ENCODE measurements at places on chromosomes 1 and 21.
A peak's percentile ranks its signal among the peaks of the same experiment; 100 is the strongest.

DNA sequence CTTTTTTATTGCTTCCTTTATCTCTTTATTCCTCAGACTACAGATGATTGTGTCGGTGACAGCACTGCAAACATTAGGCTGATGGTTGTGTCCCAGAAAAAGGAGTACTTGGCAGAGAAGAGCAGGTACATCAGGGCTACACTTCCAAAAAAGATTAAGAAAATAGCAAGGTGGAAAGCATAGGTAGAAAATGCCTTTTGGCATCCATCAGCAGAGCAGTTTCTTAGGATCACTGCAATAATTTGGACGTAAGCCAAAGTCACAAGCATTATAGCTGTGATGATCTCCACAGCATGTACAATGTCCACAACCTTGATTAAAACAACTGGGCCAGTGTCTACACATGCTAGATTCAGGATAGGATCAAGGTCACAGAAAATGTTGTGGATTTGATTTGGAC, 5.9 kb downstream of the OR6K2 start:
- no peak for DNase-seq

DNA sequence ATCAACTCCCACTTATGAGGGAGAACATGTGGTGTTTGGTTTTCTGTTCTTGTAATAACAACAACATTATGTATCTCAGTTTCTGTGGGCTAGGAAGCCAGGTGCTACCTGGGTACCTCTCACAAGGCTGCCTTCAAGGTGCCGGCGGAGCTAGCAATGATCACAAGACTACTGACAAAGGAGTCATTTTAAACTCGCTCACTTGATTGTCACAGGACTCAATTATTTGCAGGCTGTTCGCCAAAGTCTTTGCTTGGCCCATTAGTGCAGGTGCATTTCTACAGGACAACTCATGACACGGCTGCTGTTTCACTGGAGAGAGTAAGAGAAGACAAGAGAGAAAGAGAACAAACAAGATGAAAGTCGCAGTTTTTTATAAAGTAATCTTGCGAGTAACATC, 1237.4 kb upstream of the TMPRSS15 start:
- DNase-seq: no peak

DNA sequence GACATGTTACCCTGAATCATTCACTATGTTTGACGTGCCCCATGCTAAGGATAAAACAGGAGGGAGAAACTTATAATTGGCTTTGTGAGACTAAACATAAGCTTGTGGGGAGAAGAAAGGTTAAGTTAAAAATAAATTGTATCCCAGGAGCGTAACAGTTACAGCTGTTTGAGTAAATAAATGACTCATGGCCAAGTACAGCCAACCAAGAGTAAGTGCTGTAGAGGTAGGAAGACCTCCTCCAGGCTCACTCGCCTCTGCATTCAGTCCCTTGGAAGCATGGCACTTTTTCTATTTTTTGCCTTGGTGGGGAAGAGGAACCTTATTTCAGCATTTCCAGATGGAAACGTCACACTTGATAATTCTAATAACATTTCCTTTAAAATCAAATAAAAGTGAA, 116.5 kb downstream of the ZP4 start:
- no peak for DNase-seq

GRCh38 chr1:4702932-4703331, 48.5 kb downstream of the AJAP1 start:
- no peak for DNase-seq

DNA sequence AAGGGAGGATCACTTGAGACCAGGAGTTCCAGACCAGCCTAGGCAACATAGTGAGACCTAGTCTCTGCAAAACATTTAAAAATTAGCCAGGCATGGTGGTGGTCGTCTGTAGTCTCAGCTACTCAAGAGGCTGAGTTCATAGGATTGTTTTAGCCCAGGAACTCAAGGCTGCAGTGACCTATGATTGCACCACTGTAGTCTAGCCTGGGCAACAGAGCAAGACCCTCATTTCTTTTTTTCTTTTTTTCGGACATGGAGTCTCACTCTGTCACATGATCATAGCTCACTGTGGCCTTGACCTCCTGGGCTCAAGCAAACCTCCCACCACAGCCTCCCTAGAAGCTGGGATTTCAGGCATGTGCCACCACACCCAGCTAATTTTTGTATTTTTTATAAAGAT, 31.9 kb upstream of the RCC2 start:
- DNase-seq: no peak

DNA sequence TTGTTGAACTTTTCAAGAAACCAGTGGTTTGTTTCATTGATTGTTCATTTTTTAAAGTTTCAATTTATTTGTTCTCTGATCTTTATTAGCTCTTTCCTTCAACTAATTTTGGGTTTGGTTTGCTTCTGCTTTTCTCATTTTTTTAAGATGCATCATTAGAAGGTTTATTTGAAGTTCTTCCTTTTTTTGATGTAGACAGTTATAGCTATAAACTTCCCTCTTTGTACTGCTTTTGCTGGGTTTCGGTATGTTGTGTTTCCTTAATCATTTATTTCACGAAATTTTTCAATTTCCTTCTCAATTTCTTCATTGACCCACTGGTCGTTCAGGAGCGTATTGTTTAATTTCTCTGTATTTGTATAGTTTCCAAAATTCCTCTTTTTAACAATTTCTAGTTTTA, 133.3 kb upstream of the GPR52 start:
- no peak for DNase-seq

DNA sequence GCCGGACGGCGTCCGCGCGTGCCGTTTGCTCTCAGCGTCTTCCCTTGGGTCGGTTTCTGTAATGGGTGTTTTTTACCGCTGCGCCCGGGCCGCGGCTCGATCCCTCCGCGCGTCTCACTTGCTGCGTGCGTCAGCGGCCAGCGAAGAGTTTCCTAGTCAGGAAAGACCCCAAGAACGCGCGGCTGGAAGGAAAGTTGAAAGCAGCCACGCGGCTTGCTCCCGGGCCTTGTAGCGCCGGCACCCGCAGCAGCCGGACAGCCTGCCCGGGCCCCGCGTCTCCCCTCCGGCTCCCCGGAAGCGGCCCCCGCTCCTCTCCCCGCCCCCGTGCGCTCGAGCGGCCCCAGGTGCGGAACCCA, 159.8 kb downstream of the RUNX1 start:
- peak; percentile 51 for DNase-seq

DNA sequence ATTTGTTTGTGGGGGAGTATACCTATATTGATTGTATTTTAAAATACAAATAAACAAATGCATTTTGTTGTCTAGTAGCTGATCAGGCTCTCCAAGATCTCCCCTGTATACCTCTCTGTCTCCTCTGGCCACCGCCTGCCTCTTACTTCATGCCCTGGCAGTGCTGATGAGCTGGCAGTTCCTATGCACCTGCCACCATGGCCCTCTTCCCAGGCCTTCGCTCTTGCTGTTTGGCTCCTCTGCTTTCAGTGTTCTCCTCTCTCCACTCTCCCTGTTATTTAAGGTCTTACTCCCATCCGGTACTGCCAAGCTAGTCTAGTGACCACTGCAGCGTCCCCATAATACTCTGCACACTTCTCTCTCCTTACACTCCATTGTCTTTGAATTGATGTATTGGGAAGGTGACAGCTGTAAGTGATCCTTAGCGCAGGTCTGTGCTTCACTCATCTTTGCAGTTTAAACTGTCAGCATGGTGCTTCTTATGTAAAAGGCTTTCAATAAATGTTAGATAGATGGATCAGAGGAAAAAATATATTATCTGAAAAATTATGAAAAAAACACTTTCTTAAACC, 88.1 kb upstream of the ATP1A1 start:
- DNase-seq: no peak

DNA sequence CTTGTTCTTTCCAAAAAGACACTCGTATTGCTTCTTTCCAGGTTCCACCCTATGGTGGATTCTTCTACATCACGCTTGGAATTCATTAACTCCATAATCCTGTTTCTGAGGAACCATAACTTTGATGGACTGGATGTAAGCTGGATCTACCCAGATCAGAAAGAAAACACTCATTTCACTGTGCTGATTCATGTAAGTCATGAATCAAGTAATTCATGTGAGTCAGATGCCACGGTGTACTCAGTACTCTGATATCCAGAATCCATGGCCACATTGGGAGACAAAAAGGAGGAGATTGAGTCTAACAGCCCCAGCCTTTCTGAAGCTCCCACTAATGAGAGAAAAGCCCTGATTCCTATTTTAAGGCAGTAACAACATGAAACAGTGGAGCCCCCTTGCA, 7.4 kb downstream of the CHI3L2 start:
- DNase-seq: no peak

GRCh38 chr1:243495442-243496186, 239.8 kb downstream of the SDCCAG8 start:
- DNase-seq: no peak

- DNase-seq: no peak
These were observed 608.4 kb downstream of the AMY1C start for GRCh38 chr1:104358086-104358485.

GRCh38 chr1:83978056-83978455, 20.9 kb downstream of the TTLL7 start:
- no peak for DNase-seq

GRCh38 chr1:172699695-172700227, 40.9 kb downstream of the FASLG start:
- no peak for DNase-seq

GRCh38 chr1:112997781-112998180, 41.8 kb upstream of the SLC16A1 start:
- DNase-seq: no peak

DNA sequence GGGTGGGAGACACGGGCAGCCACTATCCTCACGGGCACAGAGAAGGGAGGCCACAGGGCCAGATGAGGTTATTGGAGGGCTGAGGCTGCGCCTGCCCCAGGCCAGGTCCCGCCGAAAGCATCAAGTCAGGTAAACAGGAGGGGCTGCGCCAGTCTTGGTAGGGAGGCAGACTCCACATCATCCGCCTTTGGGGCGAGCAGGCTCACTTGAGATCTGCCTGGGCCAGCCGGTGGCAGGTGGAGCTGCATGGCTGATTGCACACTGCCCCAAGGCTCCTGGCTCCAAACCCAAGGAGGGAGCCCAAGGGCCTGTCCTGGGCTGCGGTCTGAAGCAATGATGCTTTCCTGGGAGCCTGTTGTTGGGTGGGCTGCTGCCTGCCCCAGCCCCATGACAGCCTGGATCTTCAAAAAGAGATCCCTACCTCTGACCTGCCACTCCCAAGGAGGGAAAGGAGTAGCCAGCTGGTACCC, 4.6 kb downstream of the SMIM1 start:
- DNase-seq: no peak

- no peak for DNase-seq
These were observed 56.1 kb downstream of the RIPK4 start for GRCh38 chr21:41710823-41711160.

- DNase-seq: no peak
These were observed 67.2 kb downstream of the ZBTB18 start for GRCh38 chr1:244118109-244118761.

DNA sequence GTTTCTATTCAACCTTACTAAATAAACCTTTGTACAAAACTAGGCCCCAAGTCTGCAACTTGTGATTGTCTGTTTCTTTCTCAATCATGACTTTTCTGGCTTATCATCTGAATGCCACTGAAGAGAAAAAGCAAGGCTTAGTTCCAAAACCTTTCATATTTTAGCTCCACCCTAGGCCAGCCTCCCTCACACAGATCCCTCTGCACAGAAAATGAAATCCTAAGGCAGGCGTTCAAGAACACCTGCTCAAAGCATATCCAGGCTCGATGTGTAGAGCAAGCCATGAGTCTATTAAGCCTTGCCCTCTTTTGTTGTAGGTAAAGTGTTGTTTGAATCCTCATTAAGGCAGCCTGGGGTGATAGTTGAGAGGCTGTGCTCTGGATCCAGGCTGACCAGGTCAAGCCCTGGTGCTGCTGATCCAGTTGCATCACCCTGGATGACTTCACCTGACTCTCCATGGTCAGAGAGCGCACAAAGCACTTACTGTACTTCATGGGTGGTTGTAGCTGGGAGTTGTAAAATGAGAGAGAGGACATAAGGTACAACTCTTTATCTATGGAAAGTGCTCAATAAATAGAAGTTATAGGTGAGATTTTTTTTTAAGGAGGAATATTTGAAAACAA, 39.0 kb downstream of the FYB2 start:
- no peak for DNase-seq

DNA sequence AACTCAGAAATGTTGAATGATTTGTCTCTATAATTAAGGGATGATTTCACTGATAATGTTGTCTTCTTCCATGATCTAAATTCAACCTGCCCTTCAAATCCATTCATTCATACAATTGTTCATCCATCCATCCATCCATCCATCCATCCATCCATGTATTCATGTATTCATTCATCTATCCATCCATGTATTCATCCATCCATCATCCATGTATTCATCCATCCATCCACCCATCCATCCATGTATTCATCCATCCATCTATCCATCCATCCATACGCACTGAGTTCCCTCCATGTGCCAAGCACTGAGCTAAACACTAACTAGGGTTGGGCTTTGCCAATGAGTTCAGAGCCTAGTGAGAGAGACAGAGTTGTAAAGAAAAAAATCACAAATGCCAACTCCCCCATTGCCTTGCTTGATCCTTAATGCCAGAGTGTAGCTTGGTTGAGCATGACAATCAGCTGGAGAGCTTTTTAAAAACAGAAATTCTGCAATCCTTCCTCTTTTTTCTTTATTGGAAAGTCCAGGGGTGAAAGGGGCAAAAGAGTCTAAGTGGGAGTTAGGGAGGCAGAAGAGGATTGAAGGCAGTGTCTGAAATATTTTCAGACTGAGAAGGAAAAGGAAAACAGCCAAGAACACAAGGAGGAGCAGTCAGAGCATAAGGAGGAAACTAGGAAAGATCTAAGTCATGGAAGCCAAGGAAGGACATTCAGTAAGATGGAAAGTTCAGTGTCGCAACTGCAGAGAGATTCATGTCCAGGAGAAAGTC, 92.4 kb upstream of the ERG start:
- no peak for DNase-seq

DNA sequence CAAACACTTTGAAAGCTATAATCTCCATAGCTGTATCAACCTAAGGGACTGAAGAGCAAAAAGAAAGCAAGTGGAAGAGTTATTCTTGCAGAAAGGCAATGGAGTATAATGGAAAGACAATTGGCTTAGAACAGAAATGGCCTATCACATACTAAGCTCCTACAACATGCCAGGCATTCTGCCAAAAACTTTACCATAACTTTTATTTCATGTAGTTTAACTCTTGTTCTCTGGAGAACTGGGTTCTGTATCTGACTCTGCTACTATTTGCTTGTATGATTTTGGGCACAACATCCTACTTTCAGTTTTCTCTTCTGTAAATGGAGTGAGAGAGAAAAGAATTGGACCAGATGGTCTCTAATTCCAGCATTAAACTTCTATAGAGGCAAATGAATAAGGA, 449.1 kb downstream of the GPATCH2 start:
- DNase-seq: no peak

GRCh38 chr1:1732381-1732780, 8.2 kb upstream of the CDK11A start:
- no peak for DNase-seq

DNA sequence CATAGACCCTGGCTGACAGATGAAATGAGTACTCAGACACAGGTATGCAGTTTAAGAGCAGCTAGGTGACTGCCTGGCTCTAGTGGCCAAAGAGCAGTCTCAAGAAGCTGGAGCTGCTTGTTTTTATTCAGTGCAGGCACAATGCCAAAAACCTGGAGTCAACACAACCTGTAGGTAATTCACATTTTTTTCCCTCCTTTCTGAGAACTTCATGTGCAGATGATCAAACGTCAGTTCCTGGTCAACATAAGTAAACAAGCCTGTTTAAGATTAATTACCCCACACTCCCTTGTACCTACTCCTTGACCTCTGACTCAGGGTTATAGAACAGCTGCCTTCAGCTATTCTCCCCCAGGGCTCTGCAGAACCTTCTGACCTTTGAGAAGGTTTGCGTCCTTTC, 17.3 kb upstream of the ACADM start:
- no peak for DNase-seq
